ENCODE measurements at places on chromosomes 12 and 14. TPM values are rescaled to one million over a fixed set of nuclear protein-coding genes. Genes with fewer than 3 reads are reported as not detected.

The GRIP1 gene
- 3.6 TPM for total RNA-seq

- no peak for DNase-seq
Observed at GRCh38 chr12:111628505-111629260, 29.6 kb upstream of the ATXN2 start.

GRCh38 chr14:92340071-92340470, 17.1 kb downstream of the SLC24A4 start:
- no peak for DNase-seq

GRCh38 chr12:61213646-61214045, 1046.6 kb upstream of the USP15 start:
- no peak for DNase-seq

DNA sequence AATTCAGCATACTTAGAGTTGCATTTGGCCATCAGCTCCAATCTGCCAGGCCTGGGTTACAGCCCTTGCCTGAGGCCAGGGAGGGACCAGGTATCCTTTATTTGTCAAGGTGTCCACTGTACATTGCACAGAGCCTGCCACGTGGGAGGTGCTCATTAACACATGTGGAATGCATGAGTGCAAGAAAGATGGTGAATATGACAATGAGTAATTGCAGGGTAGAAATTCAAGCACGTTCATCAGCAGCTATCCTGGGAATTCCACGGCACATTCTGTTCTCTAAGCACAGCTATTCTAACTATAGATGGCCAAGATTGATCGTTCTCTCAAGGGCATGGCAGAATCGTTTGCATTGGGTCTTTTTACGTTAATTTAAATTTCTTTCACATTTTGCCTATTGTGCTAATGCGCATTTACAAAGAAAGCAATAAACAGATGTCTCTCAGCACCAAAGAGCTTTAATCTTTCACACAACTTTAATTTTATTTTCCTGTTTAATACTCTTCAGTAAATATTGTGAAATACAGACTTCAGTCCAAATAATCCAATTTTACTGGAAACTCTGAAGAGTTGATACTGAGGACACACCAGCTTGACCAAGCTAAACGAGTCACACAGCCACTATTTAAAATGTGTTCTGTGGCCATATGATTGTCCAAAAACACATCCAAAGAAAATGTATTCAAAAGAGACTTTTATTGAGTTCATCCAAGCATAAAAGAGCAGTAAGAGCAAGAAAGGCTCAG, 1025.7 kb upstream of the TMEM132C start:
- DNase-seq: no peak

- no peak for DNase-seq
Observed at GRCh38 chr12:21478756-21479455, 22.5 kb downstream of the RECQL start.

DNA sequence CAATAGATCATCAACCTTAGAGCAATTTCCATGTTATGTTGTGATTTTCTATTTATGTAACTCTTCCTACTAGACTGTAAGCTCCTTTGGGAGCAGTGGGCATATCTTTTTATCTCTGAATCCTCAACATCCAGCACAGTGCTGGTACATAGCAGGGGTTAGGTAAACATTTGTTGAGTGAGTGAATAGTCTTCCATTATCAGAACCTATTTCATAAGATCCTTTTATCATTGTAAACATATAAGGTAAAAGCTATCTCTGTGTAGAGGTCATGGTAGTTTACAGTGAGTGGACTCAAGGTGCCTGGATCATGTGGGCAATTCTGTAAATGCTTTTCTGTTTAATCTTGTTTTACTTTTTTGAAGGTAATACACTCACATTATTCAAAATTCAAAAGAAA, 15.1 kb downstream of the FKBP11 start:
- DNase-seq: no peak

The DHRS2 gene
- 0.17 TPM for total RNA-seq

- DNase-seq: no peak
Observed at GRCh38 chr12:113103756-113104450, 31.7 kb downstream of the RASAL1 start.

DNA sequence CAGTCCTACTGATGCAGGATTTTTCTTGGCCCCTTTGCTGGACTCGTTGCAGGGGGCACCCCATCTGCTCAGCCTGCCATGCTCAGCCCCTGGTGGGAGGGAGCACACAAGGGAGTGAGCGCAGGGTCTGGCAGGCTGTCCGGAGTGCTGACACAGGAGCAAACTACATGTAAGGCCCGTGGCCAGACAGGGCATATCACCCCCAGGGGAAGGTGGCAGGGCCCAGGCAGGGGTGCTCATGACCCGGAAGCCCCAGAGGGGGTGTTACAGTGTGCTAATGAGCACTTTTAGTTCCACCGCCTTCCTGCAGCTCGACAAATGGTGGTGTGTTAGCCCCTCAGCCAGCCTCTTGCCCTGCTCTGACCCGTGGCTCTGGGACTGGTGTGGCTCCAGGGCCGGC, 645.6 kb upstream of the TMEM132C start:
- DNase-seq: peak; percentile 13

DNA sequence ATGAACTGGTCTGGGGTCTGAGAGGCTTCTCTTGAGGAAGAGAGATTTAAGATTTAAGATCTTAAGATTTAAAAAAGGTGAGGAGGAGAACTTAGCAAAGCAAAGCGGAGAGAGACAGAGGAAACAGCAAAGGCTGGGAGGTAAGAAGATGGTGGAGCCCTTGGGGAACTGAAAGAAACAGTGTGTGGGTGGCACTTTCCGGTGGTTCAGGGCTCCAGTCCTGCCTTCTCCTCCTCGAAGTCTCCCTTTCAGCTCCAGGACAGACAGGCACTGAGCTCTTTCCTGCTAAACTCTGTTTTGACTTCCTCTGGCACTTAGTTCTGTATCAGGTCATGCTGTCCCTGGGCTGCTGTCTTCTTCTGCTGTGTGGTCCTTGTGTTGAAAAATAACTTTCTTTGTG, 298.7 kb upstream of the SRRM4 start:
- DNase-seq: no peak

DNA sequence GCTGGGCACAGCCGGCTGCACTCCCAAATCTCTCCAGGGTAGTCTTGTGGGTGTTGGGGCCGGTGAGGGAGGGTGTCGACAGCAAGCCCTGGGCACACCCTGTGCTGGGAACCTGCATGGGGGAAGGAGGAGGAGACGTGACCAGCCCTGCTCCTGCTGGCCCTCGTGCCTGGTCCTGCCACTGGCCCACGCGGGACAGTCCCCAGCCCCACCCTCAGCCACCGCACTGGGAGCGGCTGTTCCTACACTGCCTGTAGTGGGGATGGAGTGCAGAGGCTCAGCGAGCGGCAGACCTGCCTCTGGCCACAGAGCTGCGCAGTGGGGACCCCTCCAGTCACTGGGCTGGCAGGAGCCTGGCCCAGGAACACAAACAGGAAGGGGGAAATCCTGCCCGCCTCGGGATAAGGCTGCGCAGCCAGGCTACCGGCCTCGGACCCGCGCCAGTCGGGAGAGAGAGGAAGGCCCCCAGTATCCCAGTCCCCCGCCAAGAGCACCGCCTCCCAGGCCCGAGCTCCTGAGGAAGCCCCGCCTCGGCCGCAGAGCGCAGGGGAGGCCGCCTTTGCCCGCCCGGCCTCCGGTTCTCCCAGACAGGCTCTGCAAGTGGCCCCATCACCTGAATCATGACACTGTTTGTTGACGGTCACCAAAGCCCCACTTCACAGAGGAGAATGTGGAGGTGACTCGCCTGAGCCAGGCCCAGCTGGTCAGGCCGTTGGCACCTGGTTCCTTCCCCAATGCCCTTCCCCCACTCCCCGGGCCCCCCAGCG, 10.6 kb downstream of the AHNAK2 start:
- peak; percentile 75 for DNase-seq

DNA sequence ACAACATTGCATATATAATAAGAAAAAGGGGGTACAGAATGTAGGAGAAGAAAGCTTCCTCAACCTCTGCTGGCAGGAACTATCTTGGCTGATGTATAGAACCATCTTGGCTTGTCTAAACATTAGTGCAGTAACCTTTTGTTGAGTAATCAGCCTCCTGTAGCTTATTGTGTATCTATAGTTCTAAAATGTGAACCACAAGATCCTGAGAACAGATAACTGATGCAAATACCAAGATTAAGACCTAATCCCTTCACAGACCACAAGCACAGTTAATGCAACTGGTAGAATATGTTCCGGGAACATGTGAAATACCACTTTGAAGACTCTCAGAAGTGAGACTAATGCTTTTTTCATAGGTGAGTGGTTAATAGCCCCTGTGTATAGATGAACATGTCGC, 50.7 kb upstream of the KCNC2 start:
- DNase-seq: no peak

DNA sequence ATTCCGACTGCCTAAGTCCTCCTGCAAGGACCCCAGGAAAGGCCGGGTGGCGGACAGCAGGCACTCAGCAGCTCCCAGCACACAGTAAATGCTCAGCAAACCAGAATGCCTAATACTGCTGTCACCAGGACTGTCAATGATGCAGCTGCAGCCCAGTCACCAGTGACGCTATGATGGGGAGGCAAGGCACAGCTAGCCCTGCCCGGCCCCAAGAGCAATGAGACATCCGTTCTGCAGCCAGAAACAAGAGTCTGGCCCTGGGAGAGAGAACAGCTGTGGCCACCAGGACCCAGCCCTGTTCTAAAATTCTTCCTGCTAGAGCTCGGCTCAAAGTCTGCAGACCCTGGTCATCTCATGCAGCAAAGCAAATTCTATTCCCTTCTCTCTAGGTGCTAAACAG, 69.8 kb downstream of the NCOR2 start:
- DNase-seq: peak; percentile 80
